ENCODE measurements at places on chromosomes 2 and 18.

DNA sequence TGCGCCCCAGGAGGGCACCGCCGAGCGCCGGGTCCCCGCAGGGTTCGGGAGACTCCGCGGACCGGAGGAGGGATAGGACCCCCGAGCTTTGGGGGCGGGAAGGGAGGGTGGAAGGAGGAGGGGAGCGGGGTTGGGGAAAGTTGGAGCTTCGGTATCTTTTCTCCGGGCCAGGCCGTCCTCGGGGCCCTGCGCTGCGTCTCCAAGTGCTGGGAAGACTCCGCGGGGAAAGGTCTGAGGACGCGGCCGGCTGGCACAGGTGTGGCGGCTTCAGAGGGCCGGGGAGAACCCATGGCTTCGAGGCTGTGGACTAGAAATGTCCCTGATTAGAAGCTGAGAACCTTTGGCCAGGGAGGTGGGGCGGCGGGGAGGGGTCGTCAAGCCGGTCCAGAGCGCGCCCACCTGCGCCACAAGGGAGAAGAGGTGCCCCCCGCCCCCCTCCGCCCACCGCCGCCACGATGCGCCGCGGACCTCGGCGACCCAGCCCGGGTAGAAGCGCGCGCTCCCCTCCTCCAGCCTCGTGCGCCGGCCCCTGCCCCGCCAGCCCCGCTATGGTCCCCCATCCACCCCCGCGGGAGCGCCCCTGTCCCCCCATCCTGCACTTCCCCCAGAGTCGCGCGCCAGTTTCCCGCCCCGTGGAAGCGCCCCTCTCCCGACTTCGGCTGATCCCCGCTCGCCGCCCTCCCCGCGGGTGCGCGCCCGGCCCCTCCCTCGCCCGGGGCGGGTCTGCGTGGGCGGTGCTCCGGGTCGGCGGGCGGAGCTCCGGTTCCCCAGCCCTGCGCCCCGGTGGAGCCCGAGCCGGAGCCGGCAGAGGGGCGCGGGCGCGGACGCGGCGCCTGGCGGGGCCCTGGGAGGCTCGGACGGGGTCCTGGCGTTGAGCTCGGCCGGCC is at the start of gene SNTG2:
SNTG2 (plus strand) TSS at position 770 of the 887 bp plus-strand sequence. CDS start 148 bp downstream, outside the sequence.
- DNase-seq, result peak; percentile 66

DNA sequence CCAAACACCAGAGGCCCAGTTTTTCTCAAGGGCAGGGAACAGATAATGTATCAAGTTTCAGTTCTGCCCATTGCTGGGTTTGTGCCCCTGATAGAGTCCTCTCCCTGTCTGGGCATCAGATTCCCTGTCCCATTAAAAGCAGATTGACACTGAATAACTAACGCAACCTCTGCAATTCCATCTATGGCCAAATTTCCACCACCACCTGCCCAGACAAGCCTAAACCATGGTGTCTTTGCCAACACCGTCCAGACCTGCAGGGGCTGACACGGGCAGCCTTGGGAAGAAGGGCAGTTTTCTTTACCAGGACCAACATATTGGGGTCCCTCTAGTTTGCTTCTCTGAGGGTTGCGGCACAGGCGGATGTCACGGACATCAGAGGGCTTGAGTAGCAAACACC is 26.4 kb upstream of the PAX8 start:
- no peak for DNase-seq

- no peak for DNase-seq
Measured at GRCh38 chr2:189370719-189371118, 70.6 kb upstream of the WDR75 start.

DNA sequence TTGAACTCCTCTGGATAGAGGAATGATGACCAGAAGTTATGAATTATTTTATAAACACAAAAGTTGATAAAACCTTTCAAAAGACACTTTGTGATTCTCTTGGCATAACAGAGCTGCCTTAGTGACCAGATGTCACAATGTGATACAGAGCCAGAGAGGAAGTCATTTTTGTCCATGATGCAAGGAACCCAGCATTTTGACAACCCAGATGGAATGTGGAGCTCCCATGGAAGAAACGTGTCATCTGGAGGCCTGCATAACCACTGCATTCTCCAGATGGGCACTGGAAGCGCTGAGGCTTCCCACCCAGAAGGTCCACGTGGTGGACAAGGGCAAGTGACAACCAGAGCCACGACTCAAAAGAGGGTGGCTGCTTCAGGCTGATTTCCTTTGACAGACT is 30.1 kb downstream of the HRH4 start:
- no peak for DNase-seq

- no peak for DNase-seq
Measured at GRCh38 chr2:42117923-42118753, 51.0 kb upstream of the EML4 start.

GRCh38 chr2:96359866-96360265 is 24.3 kb downstream of the NCAPH start:
- no peak for DNase-seq

GRCh38 chr2:38113981-38114708 is 38.2 kb upstream of the CYP1B1 start:
- DNase-seq, result no peak

DNA sequence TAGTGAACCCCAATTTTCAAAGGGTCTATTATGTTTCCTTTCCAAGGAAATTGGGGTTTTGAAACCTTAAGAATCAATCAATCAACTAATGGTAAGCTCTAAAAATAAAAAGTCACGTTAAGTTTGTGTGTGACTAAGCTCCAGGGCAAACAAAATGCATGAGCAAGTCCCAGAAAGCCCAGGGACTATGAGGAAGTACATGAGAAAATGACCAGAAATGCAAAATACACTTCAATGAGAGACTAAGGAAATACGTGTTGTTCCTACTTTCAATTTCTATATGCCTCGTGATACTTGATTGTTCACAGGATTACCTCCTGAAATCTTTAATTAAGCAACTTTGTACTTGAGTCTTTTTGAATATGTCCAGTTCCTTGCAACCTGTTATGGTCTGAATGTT is 684.4 kb upstream of the SYT4 start:
- no peak for DNase-seq

DNA sequence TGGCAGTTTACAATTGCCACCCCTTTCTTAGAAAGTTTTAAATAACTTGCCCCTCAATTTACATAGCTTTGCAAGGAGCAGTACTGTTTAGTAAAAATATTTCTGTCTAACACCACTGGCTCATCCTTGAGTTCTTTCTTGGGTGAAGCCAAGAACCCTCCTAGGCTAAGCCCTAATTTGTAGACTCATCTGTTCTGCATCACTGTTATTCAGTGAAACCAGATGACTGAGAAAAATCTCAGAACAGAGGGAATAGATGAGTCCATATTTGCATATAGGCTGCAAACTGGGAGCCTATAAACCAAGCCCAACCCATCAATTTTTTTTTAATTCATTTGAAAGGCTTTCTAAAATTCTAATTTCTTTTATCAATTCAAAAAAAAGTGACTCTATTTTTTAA is 161.4 kb upstream of the TFPI start:
- no peak for DNase-seq

- DNase-seq, result no peak
Measured at GRCh38 chr2:112867701-112868631, 31.4 kb upstream of the IL1B start.

DNA sequence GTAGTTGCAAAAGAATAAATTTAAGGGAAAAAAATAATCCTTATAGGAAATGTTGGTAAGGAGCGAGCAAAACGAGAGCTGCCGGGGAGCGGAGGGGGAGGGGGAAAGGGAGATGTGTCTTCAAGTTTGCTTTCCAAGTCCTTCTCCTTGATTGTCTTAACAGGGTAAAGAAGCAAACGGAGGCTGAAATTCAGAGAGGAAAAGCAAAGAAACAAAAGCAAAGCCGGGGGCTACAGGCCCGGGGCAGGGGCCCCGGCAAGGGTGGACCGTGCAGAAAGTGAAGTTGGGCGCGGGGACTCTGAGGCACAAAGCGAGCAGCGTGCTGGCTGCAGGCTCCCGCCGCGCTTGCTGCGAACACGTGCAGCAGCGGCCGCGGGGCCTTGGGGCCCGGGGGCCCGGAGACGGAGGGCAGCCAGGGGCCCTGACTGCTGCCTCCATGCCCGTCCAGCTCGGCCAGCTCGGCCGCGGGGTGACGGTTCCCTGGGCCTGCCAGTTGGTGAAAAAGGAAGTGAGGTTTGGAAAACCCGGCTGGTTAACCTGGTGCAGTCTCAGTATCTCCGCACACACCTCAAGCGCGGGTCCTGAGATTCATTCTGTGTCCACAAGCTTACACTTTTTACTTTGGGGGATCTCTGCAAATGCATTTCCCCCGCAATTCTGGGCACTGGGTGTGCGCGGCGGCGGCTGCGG is 4.1 kb downstream of the BCL11A start:
- DNase-seq, result no peak

GRCh38 chr18:2102022-2102421 is 469.3 kb downstream of the METTL4 start:
- DNase-seq, result no peak

DNA sequence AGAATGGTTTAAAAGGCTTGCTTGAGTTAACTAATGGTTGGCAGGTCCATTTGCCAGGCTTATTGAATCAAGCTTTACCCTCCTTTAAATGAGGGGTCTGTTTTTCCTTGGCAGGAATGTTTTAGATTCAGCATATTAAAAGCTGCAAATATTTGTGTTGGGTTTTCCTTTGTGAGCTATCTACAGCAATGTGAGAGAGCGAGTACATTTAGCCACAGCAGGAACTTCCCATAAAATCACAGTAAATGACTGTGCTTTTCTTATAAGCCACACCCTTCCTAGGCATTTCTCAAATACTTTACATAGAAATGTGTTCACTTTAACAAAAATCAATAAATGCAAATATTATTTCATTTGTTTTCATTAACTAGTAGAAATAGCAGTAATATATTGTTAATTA is 23.9 kb downstream of the CALCRL start:
- DNase-seq, result no peak

GRCh38 chr18:22207021-22207758 is 37.8 kb downstream of the GATA6 start:
- no peak for DNase-seq

- DNase-seq, result no peak
Measured at GRCh38 chr2:191738003-191738402, 60.1 kb downstream of the NABP1 start.

DNA sequence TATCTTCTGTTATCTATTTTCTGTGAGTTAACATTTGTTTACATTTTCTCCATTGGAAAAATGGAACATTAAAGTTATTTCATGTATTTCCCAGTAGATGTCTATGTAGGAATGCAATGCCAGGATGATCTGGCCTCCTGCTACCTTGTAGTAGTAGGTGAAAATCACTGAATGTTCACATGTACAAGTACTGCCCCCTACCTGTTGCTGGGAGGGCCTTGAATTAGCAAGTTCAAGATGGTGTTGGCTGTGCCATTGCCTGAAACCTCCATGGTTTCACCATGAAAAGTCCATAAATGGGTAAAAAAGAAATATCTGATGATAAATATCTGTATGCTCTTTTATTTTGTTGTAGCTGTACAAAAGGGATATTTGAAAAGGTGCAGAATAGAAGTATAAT is 30.7 kb downstream of the XRCC5 start:
- DNase-seq, result no peak

DNA sequence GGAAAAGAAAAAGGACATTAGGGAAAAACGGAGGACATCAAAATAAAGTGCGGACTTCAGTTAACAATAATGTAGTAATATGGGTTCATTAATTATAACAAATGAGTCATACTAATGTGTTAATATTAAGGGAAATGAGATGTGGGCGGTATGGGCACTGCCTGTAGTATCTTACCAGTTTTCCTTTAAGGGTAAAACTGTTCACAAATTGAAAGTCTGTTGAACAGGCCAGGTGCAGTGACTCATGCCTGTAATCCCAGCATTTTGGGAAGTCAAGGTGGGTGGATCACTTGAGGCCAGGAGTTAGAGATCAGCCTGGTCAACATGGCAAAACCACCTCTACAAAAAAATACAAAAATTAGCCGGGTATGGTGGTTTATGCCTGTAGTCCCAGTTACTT is 56.8 kb upstream of the PMAIP1 start:
- no peak for DNase-seq

DNA sequence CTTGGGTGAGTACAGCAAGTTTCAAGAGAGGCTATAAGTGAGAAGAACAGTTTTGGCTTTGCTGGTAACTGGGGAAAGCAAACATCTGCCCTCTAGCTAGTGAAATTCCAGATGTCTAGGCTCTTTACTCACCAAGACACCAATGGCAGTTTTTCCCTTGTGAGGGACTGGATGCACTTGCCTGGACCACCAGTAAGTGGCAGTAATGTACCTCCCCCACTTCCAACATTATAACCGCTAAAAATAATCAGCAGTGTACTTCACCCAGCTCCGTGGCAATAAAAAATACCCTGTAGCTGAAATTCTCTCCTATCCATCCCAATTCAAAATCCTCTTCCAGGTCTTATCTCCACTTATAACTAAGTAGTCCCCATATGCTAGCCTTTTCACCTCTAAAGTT is 383.9 kb downstream of the ARHGAP15 start:
- no peak for DNase-seq

- DNase-seq, result no peak
Measured at GRCh38 chr2:125543968-125544514, 1111.9 kb upstream of the GYPC start.

DNA sequence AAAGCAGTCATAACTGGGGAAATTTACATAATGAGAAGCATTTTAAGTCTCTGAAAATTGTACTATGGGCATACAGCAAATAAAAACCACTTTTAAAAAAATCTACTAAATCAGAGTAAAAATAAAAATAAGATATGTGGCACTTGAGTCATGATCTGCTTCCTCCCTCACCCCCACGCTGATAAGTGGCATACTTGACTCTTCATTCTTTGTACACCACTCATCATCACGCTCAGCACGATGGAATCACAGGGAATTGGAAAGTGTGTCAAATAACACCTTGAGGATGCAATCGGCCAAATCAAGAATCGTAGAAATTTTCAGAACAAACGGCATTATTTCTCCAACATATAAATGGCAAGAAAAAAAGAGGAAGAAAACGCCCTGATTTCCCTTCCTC is 41.1 kb upstream of the REG3G start:
- no peak for DNase-seq

DNA sequence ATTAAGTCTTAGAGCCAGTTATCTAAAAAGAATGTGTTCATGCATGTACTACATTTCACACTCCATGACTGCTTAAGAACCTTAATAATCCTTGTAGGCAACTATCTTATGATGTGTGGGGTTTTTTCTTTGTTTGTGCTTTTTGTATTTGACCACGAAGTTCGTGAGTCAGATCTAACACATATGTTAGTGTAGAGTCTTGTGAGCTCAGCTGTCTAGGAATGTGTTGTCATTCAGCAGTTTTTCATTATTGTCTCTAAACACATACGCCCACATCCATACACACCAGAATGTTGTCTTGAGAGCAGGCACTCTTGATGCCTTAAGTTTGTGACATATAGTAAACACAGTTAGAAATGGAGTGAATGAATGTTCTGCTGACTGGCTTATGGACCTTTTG is 38.4 kb downstream of the CAB39 start:
- no peak for DNase-seq

GRCh38 chr2:162581959-162582798 is 238.2 kb downstream of the GCA start:
- DNase-seq, result no peak

- no peak for DNase-seq
Measured at GRCh38 chr2:240500561-240501423, 57.0 kb downstream of the ANKMY1 start.

- DNase-seq, result no peak
Measured at GRCh38 chr2:94871226-94872087, at the start of gene TEKT4. Gene TEKT4, plus strand, starts transcription at chr2:94871430. Its CDS starts 150 bp downstream, at chr2:94871580.

GRCh38 chr2:133405252-133405651 is 163.0 kb downstream of the NCKAP5 start:
- no peak for DNase-seq
